ENCODE measurements at places on chromosomes 12 and 14.

DNA sequence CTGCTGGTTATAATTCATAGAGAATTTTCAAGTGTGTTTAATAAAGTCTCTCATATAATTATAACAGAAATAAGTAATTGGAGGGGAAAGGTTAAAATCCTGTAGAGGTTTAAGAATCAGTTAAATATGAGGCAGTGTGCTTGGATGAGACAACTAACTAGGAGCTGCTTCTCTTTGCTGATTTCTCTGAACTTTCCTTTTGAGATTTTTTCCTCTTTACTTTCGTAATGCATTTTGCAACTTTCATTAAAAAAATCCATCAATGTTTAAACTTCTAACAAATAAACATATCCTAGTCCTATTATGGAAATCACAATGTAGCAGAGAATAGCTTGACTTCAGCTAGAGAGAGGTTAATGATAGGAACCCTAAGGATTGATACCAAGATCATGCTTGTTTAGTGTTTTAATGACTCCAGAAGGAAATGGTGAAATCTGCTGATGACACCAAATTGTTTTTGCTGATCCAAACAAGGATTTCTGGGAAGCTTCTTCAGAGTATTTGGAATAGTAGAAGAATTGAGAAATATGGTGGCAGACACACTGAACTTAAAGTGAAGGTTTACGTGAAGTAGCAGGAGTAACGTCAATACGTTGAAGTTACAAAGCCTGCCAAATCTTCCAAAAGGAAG, 122.6 kb downstream of the RAD51B start:
- no peak for DNase-seq

- DNase-seq: no peak
These were observed 21.3 kb downstream of the SCAF11 start for GRCh38 chr12:45969084-45969483.

GRCh38 chr14:94498215-94498614, 11.1 kb downstream of the SERPINA12 start:
- DNase-seq: no peak

GRCh38 chr12:132661972-132662371, 25.2 kb downstream of the POLE start:
- no peak for DNase-seq
